Activated naive CD4-positive, alpha-beta T cell treated with anti-CD3 and anti-CD28 coated beads, Interleukin-2, amount 10 ng/mL, durations not matched to agents 7 days and 5 days (primary cell): ENCODE measurements at places on chromosomes 1 and 21.

DNA sequence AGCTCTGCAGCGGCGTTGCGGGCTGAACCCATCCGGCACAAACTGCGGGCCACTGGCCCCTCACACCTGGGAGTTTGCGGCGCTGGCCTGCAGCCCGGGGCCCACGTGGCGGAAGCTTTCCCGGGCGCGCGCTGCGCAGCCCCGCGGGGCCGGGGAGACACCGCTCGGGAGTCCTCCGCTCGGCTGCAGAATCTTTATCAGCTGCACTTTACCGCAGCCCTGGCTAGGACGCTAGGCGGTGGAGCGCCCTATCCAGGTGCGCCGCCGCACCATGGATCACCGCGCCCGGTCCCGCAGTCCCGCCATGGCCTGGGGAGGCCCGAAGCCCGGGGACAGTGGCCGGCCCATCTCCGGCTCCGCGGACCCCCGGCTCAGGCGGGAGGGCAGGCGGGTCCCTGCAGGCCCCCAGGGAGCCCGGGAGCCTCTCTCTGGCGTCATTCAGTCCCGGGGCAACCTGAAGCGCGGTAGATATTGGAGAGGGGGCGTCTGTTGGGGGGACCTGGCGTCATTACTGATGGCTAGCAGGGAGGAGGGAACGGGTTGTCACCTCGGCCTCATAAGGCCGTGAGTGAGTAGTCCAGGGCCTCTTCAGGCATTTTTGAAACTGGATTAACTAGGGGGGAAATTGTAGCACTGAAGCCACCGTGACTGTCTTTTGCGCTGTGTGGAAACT, 5.7 kb upstream of the OLIG2 start:
- H3K4me1 ChIP-seq: peaks cover 25% of the 10 kb centered on the region
- DNase-seq: no peak
- H3K36me3 ChIP-seq: peaks cover 6% of the 10 kb centered on the region
- H3K27ac ChIP-seq: no peak overlapping the region
- peak overlapping the region; percentile 32 for H3K4me3 ChIP-seq

GRCh38 chr1:180084867-180085266, 69.8 kb upstream of the QSOX1 start:
- no peak overlapping the region for H3K4me3 ChIP-seq
- H3K4me1 ChIP-seq: no peaks in the 10 kb centered on the region
- H3K27me3 ChIP-seq: no peaks in the 10 kb centered on the region
- peaks cover 37% of the 10 kb centered on the region for H3K36me3 ChIP-seq
- no peak for DNase-seq
- no peak overlapping the region for H3K27ac ChIP-seq

GRCh38 chr1:221850470-221851187, 108.7 kb upstream of the DUSP10 start:
- H3K4me1 ChIP-seq: no peaks in the 10 kb centered on the region
- no peak overlapping the region for H3K27ac ChIP-seq
- H3K4me3 ChIP-seq: no peak overlapping the region
- H3K27me3 ChIP-seq: no peaks in the 10 kb centered on the region

DNA sequence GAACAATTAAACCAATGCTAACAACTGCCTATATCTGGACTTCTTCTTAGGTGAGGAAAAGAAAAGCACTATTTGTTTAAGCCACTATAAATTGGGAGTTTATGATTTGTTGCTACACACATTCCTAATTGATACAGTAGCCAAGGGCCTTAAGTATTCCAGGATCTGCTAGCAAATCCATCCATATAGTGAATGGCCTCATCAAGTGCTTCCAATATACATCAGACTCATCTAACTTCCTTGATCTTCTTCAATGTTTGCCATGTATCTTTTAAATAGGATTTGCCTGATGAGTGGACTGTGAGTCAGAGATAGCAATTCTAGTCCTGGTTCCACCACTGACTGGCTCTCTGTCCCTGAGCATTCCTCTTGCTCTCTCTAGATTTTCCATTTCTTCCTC, 430.2 kb downstream of the OMA1 start:
- H3K4me3 ChIP-seq: no peak overlapping the region
- H3K27me3 ChIP-seq: no peaks in the 10 kb centered on the region
- no peak for DNase-seq
- H3K4me1 ChIP-seq: no peaks in the 10 kb centered on the region
- H3K36me3 ChIP-seq: no peaks in the 10 kb centered on the region

DNA sequence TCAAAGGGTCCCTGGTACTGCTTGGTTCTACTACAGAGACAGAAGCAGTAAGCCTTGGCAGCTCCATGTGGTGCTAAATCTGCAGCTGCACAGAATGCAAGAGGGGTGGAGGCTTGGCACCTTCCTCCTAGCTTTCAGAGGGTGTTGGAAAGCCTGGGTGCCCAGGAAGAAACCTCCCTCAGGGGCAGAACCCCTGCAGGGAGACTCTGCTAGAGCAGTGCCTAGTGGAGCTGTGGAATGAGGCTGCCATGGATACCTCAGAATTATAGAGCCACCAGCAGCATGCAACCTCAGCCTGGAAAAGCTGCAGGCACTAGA, 76.2 kb upstream of the TLR5 start:
- no peak overlapping the region for H3K27ac ChIP-seq
- H3K4me1 ChIP-seq: no peaks in the 10 kb centered on the region
- no peak for DNase-seq
- no peak overlapping the region for H3K4me3 ChIP-seq
- no peaks in the 10 kb centered on the region for H3K36me3 ChIP-seq

- no peak overlapping the region for H3K27ac ChIP-seq
- H3K4me1 ChIP-seq: no peaks in the 10 kb centered on the region
- DNase-seq: no peak
- peaks cover 8% of the 10 kb centered on the region for H3K27me3 ChIP-seq
These were observed 51.6 kb downstream of the ETS2 start for GRCh38 chr21:38857152-38857825.
